ENCODE measurements at places on chromosomes 1 and 21.

DNA sequence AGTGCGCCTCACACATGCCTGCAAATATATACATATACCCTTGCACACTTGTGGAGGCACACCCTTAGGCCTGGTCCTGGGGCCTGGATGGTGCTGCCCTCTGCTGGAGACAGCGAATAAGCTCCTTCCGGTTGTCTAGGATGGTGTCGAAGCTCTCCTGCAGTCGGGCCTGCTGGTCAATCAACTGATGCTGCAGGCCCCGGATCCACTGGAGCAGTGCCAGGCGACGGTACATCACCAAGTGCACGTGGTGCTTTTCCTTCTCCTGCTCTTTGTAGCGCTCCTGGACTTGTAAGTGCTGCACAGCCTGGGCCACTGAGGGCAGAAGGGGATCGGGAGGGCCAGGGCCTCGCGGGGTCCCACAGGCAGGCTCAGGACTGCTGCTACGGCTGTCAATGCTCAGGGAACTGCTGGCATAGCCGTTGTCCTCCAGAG, 3.1 kb downstream of the C1orf216 start:
- DNase-seq, result peak; percentile 74

DNA sequence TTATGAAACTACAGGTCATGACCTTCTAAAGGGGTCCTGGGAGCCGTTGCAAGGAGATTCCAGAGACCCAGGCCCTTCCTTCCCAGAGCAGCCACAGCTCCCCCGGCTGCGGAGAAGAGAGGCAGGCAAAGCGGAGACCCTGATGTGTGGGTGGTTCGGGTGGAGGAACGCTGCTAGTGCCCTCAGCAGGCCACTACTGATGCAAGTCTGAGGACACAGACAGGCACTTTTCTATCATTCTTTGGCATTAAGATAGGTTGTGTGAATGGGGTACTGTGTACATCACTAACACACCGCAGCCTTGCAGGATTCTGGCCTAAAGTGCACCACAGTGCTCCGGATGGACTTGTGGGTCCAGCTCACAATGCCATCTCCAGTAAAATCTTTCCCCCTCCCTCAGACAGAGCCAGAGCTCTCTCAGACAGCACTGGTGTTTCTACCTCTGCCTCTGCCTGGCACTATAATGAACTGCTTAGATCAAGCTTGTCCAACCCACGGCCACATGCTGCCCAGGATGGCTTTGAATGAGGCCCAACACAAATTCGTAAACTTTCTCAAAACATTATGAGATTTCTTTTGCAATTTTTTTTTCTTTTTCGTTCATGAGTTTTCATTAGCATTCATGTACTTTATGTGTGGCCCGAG, 121.4 kb downstream of the TGFBR3 start:
- DNase-seq, result no peak

GRCh38 chr1:205329719-205330118, 8.2 kb upstream of the NUAK2 start:
- no peak for DNase-seq

GRCh38 chr1:6105763-6106162, 60.1 kb downstream of the KCNAB2 start:
- DNase-seq, result no peak

DNA sequence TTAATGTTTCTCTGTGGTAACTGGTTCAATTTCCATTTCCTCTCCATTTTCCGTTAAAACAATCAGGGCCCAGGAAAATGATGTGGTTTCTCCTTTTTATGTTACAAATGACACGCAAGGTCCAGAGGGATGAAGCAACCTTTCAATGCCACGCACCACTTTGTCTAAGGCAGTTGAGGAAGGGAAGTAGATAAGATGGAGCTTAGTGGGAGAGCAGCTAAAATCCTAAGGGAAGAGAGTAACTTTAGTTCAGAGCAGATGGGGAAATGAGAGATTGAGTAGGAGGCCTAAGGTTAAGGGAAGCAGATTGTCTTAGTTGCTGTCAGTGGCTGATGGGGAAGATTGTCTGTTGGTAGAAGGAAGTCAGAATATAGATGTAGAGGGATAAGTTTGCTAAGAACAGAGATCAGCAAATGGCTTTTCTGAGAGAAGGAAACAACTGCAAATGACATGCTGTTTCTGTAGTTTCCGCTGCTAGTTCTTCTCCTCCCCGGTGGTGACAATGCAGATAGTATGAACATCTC, 660 bp downstream of the CD1C start:
- DNase-seq, result no peak

GRCh38 chr1:101741910-101742309, 254.8 kb downstream of the OLFM3 start:
- no peak for DNase-seq

DNA sequence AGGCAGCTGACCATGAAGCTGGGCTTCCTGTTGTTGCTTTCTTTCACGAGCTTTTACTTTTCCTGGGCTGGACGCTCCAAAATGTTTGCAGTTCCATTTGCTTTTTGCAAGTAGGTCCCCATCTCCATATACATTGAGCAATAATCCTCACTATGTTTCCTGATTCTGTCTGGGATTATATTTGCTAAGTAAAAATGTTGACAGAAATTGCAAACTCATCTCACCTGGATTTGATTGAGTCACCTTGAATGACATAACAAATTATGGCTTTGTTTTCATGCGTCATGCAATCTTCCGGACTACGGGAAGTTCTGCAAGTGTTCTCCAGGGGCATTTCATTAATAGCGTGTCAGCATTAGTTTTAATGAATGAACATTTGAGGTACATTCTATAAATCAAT, 18.9 kb downstream of the ATP5PO start:
- no peak for DNase-seq

GRCh38 chr1:30774550-30775432, 17.2 kb upstream of the LAPTM5 start:
- DNase-seq, result no peak

DNA sequence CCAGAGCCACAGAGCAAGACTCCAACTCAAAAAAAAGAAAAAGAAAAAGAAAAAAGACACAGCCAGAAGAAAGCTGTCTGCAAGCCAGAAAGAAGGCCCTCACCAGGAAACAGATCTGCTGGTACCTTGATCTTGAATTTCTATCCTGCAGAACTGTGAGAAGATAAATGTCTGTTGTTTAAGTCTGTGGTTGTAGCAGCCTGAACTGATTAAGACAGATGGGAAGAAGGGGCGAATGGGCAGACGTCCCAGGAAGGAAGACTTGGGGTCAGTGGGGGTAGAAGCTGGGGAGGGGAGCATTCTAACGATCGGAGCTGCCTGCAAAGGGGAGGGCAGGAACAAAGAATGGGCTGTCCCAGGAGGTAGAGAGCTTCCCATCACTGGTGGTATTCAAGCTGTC, 6.3 kb downstream of the SLC2A7 start:
- no peak for DNase-seq

GRCh38 chr1:78668427-78668826, 18.8 kb downstream of the IFI44 start:
- DNase-seq, result no peak

- no peak for DNase-seq
Measured at GRCh38 chr1:78839704-78840277, 166.7 kb downstream of the ADGRL4 start.

DNA sequence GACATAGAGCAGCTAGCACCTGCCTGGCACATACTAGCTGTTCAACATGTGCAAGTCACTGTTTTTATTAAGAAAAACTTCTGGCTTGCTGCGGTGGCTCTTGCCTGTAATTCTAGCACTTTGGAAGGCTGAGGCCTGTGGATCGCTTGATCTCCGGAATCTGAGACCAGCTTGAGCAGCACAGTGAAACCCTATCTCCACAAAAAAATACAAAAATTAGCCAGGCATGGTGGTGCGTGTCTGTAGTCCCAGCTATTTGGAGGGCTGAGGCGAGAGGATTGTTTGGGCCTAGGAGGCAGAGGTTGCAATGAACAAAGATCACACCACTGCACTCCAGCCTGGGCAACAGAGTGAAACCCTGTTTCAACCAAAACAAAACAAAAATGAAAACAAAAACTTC, 27.7 kb upstream of the C8B start:
- DNase-seq, result no peak

GRCh38 chr1:160081261-160081936, at the start of gene KCNJ9:
TSS of gene KCNJ9 (plus strand) at chr1:160081538. CDS start at chr1:160084031, 2,493 bp downstream.
- no peak for DNase-seq

GRCh38 chr1:65658122-65658521, 134.6 kb upstream of the PDE4B start:
- no peak for DNase-seq

DNA sequence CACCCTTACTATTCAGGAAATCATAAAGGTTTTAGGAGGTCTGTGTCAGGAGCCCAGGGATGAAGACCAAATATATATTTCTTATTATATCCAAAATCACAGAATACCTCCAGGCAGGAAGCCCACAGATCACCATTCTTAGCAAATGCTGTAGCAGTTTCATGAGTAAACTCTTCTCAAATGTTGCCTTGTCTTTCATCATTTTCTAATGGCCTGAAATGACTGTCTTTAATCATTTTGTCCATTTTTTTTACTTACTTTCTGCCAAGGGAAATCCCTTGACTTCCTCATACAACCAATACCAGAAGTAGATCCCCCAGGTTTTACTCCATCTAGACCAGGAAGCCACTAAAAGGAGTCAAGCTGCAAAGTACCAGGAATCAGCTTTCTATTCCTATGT, 32.4 kb downstream of the PSMG1 start:
- DNase-seq, result no peak

GRCh38 chr1:180848191-180848590, 64.5 kb upstream of the KIAA1614 start:
- DNase-seq, result no peak

GRCh38 chr1:101452825-101453224, 216.0 kb downstream of the S1PR1 start:
- no peak for DNase-seq

- no peak for DNase-seq
Measured at GRCh38 chr1:180096584-180097325, 57.9 kb upstream of the QSOX1 start.

DNA sequence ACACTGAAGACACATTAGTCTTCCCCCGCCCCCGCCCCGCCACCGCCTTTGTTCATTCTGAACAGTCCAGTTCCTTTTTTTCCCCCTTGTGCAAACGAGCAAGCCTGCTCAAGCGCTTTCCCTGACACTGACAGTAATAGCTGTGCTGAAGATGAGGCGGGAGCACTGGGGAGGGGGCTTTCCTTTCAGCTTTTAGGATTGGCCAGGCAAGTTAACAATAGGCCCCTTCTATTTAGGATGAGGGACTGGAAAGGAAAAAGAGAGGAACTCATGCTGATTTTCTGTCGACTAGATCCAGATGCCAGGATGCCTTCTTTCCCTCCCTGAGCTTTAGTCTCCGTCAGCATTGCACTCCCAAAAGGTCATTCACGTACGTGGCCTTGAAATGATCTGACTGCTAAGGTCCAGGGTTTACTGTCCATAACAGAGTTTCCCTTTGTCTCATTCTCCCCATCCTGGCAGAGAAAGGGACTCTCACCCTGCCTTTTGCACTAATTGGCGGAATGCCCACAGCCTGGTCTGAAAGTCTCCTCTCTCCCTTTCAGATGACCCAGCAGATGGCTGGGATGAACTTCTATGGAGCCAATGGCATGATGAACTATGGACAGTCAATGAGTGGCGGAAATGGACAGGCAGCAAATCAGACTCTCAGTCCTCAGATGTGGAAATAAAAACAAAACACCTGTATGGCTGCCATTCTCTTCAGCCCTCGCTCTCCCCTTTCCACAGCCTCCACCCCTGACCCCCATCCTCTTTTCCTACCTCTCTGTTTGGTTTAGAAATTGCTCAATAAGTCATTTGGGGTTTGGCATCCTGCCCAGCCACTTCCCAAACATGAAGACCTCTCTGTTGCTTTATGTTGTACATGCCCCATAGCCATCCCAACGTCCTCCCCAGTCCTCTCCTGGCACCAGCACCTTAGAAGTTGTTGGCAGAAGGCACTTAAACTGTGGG, 28.6 kb upstream of the ZFP69B start:
- no peak for DNase-seq

DNA sequence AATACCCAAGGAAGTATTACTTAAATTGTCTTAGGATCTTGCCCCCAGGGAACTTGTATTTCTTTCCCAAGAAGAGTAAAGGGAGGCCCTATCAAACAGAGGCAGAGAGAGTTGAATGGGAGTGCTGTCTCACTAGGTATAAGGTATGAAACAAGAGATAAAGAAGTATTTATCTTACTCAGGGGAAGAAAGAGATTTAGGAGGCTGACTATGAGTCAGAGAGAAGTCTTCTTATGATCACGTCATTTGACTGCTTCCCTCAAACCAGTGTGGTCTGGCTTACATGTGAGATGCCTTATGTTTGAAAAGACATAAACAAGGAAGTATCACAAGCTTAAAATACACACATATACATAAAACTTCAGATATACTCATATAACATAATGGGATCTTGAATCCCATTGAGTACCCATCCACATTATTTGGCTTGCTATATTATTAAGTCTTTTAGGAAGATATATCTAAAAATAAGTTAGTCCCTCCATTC, 29.6 kb downstream of the DUSP10 start:
- no peak for DNase-seq

DNA sequence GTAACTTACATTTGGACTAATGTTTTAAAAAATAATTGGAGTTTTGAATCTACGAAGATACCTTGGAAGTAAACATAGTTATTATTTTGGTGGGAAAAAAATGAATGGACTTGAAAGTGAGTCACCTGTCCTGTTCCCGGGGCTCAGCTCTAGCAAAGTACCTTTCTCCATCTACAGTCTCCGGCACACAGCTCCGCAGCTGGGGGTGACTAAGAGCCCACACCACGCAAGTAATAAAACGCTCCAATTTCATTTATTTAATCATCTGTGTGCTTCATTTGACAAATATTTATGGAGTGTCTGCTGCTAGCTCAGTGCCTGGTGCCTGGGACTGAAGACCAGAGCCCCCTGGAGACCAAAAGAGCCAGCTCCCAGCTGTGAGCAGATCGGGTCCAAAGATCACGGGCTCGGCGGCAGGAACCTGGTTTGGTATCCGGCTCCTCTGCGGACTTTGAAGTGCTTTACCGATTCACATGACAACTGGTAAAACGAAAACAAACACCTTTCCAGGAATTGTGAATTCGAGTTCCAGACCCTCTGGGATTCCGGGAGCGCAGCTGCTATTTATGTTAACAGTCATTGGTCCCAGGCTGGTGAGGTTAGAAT, 1.7 kb upstream of the RIPK4 start:
- DNase-seq, result no peak

DNA sequence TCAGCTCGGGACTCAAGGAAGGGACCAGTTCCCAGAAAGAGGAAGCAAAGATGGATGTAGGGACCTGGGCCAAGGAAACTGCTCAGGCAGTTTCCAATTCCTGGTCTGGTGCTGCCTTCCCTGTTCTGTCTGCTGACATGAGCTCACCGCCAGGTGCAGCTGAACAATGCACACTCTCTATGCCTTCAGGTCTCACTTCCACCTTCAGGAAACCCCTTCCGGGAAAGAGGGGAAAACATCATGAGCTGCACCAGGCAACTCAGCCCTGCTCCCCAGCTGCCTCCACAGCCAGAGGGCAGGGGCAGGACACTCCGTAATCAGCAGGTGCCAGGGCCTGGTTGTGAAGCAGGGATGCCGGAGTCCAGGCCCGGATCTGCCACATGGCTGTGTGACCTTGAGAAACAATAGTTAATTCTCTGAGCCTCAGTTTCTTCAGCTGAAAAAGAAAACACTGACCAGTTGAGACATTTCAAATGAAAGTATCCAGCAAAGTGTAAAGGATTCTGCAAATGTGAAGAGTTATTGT, 27.8 kb downstream of the SMIM12 start:
- DNase-seq, result no peak
